DMS153 (cell line): ENCODE measurements at places on chromosomes 2 and 18.

- no peak for DNase-seq
These were observed 93.5 kb upstream of the MAPRE2 start for GRCh38 chr18:34947711-34948125.

DNA sequence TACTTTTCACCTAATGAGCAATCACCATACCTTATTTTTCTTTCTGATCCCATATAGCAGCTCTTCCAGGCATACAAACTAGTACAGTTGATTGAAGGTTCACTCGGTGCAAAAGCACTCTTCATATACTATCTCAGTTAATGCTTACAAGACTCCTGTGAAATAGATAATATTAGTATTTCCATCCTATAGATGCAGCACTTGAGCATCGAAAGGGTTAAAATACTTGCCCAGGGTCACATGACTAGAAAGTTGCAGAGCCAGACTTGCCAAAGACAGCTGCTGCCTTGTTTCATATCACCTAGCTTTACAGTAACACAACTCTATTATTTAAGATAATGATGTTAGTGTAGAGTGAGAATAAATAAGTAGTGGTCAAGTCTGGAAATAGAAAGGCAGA is 466.0 kb upstream of the TNP1 start:
- DNase-seq: no peak

DNA sequence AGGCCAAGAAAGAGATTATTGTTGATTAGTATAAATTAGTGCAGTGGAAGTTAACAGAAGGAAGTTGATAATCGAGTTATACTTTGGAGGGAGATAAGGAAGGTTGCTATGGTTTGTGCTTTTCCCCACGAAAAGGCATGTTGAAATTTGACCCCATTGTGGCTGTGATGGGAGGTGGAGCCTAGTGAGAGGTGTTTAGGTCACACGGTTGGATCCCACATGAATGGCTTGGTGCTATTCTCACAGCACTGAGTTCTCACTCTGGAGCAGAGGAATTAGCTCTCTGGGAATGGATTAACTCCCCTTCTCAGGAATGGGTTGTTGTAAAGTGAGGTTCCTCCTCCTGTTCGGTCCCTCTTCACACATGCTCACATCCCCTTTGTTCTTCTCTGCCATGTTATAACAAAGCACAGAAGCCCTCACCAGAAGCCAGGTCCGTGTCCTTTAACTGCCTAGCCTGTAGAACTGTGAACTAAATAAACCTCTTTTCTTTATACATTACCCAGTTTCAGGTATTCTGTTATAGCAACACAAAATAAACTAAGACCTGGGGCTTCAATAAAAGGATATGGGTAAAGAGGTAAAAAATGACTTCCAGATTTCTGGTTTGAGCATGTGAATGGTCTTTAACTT is 21.9 kb downstream of the PIGN start:
- no peak for DNase-seq

DNA sequence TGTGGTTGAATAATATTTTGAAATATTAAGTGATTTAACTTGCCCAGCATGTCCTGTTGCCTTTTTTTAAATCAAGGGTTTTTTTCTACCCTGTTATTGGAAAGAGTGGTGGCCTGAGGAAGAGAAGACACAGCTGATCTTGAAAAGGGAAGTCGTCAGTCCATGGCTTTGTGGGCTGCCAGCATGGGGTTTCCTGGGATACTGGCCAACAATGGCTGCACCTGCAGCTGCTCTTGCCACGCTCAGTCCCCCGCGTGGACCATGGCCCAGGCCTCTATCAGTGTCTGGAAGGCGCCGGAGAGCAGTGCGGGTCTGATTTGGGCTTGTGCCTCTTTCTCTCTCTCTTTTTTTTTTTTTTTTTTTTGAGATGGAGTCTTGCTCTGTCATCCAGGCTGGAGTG is 99.3 kb downstream of the ASB1 start:
- peak; percentile 37 for DNase-seq

DNA sequence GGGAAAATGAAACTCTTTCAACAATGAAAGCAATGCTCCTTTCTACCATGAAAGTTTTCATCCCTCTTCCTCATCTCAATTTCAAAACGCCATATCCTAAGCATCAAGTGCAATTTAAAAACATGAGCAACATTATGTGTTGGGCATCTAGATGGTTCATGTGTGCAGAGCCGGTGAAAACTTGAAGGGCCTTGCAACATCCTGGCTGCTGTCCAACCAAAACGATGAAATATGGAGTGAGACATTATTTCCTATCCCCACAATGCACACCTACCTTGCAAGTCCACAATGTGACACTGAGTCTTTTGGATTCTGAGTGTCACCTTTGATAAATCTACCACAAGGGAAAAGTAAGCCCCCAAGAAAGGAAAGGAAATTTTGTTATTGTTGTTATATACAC is 110.0 kb downstream of the NCKAP5 start:
- DNase-seq: no peak

DNA sequence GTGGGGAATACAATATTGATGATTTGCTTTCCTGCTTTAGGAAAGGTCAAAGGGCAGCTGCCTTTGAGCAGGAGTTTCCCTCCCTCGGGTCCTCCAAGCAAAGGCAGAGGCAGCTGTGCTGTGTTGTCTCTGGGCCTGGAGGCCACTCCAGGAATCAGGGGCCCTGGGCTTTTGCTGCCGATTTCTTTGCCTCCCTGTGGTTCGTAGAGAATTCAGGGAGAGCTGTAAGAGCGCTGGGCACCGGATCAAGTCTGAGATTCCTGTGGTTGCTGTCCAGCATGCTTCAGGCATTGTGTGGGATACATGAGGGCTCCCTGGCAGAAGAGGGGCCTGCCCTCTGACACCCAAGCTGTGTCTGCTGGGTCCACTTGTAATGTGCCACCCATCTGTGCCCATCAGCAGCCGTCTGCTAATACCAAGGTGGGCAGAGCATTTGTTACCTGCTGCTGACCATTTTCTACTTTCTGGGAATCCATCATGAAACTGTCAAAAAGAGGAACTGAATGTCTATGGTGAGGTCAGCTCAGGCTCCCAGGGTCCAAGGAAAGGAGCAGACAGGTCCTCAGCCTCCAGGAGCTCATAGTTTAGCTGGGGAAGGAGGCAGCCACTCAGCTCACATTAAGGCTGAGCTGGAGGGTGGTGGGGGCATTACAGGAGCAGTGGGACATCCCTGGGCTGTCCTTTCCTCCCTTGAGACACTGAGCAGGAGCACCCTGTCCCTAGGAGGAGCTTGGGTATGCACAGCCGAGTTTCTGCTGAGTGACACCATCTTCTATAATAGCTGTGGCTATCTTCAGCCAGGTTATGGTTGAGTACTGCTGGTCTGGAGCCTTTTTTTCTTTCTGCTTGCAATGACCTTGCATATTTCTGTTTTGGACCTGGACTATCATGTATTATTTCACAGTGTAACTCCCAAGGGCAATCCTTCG is 68.5 kb downstream of the CTIF start:
- DNase-seq: no peak

- DNase-seq: no peak
These were observed 129.3 kb upstream of the REV1 start for GRCh38 chr2:99619151-99619550.

DNA sequence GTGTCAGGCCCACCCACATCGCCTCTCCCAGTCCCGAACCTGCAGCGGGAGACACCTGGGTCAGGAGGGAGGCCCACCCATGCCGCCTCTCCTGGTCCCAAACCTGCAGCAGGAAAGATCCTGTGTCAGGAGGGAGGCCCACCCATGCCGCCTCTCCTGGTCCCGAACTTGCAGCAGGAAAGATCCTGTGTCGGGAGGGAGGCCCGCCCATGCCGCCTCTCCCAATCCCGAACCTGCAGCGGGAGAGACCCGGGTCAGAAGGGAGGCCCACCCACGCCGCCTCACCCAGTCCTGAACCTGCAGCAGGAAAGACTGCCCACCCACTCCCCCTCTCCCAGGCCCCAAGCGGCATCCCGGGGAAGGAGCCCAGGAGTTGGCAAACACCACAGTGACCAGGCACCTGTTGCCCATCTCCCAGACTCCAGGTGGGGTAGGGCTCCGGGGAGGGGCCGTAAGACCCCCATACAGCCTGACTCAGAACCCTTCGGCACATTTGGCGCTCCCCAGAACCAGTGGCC is 7.8 kb downstream of the SLC66A2 start:
- DNase-seq: no peak

DNA sequence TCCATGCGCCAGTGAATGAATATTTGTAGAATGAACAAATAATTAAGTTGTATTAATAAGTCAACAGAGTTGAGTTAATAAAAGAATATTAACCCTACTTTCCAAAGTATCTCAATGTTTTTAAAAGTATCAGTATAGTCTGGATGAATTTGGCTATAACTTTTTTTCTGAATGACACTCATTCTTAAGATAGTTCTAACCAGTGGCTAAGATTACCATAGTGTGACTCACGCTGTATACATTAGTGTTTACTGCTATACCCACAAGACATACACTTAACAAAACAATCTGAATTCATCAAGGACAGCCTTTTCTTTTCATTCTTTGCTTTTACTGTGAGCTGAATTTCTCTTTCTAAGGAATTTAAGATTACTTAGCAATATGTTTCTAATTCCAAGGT is 77.0 kb upstream of the PDE1A start:
- DNase-seq: no peak

DNA sequence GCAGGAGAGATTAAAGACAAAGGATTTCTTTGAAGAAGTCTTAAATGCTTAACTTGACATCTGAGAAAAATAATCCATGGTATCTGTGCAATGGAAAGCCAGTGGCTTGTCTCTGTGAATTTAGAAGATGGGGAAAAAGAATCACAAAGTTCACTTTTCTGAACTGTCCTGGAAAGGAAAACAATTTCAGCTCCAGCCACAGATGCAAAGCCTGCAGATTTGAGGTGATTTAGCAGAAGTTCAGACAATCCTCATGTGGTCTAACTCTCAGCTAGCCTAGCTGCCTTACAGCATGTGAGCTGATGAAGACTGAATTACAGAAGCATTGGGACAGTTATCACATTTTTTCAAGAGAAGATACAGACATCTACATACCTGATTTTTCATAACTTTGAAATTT is 126.7 kb upstream of the ITGB6 start:
- no peak for DNase-seq

- no peak for DNase-seq
These were observed 44.5 kb downstream of the ANO7 start for GRCh38 chr2:241232736-241233575.
